ENCODE measurements at places on chromosomes 7 and 10.
A peak's percentile ranks its signal among the peaks of the same experiment; 100 is the strongest.

GRCh38 chr10:102633287-102633686 is 11.0 kb upstream of the TRIM8 start:
- DNase-seq, result peak; percentile 57

GRCh38 chr7:8430643-8431042 is 2.8 kb upstream of the NXPH1 start:
- no peak for DNase-seq

DNA sequence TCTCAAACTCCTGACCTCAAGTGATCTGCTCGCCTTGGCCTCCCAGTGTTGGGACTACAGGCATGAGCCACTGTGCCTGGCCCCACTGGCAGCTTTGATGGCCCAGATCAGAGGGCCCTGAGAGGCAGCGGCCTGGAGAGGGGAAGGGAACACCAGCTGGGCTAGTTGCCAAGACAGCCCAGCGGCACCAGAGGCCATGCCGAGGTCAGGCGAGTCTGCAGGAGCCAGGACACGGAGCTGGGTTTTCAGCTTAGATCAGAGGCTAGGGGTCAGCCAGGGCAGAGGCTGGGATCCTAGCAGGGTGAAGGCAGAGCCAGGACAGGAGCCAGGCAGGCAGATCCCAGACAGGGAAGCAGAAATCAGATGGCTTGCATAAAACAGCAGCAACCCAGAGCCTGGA is 92.9 kb downstream of the MYL10 start:
- DNase-seq, result no peak

- DNase-seq, result no peak
Observed at GRCh38 chr7:150401861-150402631, 22.9 kb downstream of the ZNF775 start.

DNA sequence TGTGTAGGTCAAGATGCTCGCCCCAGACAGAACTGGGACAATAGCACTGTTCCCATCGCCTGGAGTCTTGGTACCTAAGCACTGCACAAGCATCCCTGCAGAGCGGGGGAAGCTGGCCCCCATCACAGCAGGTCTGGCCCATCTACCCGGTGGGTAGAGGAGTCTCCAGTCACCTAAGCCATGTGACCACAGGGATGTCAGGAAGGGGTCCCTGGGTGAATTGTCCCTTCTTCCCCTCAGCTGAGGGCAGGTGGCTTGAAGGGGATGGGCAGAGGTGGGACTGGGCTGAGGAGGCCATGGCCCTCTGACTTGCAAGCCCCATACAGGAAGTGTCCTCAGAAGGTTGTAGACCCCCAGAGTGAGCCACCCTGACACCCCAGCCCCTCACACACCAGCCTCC is 39.7 kb downstream of the FRMPD2 start:
- no peak for DNase-seq

DNA sequence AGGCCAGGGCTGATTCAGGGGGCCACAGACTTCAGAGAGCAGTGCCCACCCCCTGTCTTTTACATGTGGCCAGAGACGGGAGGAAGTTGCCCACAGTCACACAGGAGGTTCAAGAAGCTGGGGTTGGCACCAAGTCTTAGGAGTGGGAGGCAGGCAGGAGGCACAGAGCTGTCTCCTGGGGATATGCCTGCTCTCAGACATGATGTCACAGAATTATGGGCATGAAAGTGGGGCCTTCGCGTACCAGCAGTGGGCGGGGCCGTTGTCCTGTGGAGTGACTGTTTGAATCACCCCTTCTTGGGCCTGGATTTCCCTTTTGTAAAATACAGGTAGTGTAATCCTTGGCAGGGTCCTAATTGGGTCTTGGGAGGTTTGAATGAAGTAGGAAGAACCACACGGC is 81.2 kb upstream of the PPIF start:
- DNase-seq, result peak; percentile 63

- no peak for DNase-seq
Observed at GRCh38 chr7:1358376-1359050, 100.8 kb downstream of the MICALL2 start.

DNA sequence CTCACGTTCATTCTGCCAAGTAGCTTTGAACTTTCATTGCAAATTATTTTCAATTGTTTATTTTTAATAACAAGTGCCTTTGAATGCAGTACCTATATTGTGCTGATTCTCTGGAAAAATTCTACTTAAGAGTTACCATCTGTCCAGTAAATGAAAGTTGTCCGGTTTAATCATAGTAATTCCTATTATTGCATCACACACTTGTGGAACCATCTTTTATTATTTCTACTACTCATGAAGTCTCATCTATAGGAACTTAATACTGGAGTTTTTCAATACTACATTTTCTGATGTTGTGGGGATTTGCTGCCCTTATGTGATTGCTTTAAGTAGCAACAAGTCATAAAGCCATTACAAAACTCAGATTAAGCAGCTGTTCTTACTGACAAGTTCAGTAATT is 16.5 kb upstream of the SKAP2 start:
- no peak for DNase-seq

DNA sequence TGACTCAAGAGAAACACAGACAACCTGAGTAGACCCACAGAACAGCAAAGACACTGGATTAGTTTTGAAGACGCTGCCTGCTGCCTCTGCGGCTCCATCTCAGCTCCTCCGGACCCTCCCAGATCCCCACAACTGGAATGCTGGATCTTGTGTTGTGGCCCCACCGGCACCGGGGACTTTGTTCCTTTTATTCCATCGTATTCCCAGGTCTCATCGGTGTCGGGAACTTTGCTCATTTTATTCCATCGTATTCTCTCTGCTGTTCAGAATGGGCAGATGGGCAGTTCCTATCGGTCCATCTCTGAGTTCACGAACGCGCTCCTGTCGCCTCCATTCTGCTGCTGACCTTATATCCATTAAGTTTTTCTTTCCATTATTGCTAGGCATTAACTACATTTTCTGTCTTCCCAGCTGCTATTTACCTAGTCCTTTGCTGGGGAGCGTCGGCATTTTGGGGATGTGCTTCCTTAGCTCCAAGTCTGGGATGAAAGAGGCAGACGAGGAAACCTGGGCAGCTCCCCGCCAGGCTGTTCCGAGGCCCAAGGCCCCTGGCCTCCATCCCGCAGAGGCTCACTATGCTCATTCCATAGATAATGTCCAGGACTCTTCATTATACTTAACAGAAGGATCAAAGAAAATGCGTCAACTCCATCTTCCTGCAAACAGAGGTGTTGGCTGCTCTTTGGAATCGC is 192.4 kb downstream of the MAD1L1 start:
- no peak for DNase-seq

GRCh38 chr10:16795410-16796073 is 21.7 kb downstream of the RSU1 start:
- DNase-seq, result no peak

DNA sequence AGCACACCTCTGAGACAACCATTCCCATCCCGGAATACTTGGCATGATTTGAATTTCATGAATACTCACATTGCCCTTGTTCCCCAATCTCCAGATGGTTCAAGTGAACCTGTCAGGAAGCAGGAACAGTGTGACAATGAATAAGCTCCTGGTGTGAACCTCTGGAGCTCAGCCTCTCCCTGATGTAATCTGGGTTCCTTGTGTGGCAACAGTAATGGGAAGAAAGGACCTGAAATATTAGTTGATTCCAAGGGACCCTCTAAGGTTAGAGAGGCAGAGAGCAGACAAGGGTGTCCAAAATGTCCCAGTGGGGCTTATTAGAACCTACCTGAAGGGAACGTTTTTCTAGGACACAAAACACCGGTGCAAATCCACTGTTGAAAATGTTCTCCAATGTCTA is 8.5 kb downstream of the OR2A7 start:
- DNase-seq, result no peak

DNA sequence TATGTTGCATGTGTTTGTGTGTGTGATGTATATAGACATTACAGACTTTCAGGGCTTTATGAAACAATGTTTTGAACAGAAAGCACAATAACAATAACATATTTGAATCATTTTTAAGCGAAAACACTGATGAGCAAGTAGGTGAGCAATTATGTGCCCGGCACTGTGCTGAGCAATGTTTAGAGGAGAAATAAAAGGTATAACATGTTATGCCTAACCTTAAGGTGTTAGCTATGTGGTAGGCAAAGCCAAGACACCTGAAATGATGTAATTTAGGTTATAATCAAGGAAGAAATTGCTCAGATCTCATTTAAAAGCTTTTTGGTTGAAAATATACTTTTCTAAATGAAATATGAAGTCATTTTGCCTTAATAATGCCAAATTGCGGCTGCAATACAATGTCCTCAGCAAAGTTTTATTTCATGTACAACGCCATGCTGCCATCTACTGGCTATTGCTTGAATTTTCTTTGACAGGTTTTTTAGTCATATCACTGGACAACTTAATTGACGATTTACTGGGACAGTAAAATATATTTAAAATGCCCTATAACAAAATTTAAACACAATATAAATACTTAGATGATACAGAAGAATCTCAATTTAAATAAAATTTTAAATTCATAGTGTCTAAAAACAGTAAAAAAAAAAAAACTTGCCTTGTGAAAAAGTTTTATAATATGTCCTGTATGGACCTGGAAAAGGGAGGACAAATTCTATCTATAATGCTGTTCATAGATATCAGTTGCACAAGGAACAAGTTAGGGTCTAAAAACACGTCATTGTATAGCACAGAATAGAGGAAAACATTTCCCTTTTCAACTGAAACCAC is 131.1 kb upstream of the CDK1 start:
- peak; percentile 39 for DNase-seq

GRCh38 chr7:141700296-141700847 is 1.6 kb downstream of the DENND11 start:
- DNase-seq, result no peak

DNA sequence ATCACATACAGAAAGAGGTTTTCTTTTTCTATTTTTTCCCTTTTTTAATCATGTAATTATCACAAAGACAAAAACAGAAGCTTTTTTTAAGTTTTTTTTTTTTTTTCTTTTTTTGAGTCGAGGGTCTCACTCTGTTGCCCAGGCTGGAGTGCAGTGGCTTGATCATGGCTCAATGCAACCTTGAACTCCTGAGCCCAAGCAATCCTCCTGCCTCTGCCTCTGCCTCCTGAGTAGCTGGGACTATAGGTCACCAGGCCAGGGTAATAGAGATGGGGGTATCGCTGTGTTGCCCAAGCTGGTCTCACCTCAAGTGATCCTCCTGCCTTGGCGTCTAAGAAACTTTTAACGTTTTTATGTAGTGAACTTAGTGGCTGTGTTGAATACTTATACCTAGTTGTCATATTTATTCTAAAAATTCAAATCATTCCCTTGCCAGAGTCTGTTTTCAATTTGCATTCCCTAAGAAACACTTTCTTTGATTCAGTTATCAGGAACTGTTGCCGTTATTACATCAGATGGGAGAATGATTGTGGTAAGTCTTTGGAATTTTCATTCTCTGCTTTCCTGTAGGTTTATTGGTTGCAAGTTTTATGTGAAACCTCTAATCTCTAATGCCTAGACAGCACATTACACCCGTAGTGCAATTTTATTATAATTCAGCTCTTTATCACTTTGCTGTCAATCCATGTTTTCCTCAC is 1.3 kb downstream of the LSM8 start:
- no peak for DNase-seq

DNA sequence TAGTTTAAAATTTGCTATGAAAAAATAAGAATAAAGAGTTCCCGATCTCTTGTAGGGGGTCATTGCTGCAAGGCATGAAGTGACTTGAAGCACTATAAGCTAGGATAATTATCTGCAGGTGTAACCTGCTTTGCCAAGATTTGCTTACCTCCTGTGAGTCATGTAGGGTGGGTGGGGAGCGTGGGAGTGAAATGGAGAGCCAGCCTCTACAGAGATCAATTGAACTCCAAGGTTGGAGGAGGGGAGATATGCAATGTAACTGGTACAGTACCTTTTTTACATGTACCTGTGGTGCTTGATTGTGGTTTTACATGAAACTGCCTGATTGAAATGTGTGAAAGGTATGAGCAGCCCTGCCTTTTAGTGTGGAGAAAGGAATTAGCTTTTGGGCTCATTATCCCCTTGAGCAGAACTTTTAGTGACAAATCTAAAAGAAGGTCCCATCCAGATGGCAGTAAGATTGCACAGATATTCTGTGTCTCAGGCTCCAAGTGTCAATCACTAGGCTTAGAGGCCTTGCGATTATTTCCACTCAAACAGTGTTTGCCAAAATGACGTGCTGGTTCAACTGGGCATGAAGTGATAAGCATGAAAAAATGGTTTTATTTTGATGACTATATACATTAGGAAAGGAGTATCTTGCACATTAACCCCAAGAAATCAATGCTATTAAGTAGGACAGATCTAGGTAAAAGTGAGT is 138.6 kb upstream of the GRB10 start:
- DNase-seq, result no peak

GRCh38 chr10:123562387-123562786 is 103.8 kb upstream of the GPR26 start:
- DNase-seq, result no peak

DNA sequence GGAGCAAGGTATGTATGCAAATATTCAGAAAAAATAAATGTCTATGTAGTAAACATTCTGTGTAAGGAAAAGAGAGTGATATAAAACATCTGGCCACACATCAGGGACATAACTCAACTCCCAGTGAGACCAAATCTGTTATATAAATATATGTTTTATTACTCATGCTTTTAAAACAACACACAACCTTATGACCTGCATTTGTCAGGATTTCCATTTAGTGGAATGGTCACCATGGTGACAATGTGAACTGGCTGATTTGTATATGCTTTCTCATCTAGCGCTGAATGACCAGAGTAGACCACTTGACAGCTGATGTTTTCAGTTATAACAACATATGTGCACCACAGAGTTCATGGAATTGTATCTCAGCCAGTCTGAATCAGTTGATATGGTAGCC is 551.7 kb downstream of the HTR7 start:
- DNase-seq, result no peak

DNA sequence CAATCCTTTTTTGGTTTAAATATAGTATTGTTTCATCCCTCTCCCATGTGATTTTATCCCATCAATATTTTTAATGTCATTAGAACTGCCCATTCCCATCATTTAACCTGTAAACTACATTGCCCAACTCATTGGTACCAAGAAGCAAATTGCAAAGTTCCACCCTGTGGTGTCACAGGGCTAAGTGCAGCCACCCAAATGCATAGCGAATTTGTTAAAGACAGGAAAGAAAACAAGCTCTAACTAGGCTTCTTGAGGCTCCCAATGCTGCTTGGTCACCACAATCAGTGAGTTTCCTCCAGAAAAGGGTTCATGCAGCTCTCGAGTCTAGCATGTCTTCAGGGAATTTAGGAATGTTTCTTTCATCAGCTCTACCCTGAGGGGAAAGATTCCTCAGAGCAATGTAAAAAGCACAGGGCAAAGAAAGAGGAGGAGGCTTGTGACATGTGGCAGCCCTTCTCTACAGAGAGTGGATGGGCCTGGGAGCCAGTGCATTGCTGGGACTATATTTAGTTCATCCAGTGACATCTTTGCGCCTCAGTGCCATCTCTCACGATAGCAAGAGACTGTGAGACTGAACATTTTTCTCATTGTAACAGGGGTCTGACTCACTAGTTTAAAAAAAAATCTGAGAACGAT is 58.1 kb downstream of the CAV1 start:
- no peak for DNase-seq
